ENCODE measurements at places on chromosomes 3 and 15.

DNA sequence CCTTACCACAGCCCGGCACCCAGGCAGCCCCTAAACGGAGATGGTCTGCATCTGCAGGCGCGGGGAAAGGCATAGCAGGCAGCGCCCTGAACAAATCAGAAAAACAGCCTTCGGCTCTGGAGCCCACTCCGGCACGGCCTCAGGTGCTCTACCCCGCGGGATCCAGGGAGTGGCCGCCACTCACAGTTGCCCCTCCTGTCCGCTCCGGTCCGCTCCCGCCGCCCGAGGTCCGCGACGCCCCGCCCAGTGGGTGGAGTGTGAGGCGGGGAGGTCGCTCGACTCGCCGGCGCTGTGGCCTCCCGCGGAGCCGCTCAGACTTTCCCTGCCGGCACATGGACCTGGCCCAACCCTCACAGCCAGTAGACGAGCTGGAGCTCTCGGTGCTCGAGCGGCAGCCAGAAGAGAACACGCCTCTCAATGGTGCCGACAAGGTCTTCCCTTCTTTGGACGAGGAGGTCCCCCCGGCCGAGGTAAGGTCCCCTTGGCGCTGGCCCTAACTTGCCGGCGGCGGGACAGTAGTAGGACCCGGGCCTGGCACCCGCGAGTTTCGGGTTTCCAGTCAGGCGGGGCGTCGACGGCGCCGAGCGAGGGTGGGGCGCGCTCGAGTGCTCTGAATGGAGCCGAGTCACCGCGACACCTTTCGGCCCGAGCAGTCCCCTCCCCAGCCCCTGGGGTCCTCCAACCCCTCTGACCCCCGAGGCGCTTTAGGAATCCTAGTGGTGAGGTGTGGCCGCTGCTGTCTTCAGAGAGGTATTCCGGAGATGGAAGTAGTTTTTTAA is at the start of gene C3orf52:
C3orf52 (plus strand) TSS at position 314 of the 779 bp plus-strand sequence; CDS start at position 333, 19 bp downstream.
- DNase-seq = peak; percentile 50

GRCh38 chr3:46612324-46612723 is at the start of gene FAM240A:
Gene FAM240A, plus strand, starts transcription at chr3:46612525. Its CDS starts 159 bp downstream, at chr3:46612684.
- peak; percentile 25 for DNase-seq

DNA sequence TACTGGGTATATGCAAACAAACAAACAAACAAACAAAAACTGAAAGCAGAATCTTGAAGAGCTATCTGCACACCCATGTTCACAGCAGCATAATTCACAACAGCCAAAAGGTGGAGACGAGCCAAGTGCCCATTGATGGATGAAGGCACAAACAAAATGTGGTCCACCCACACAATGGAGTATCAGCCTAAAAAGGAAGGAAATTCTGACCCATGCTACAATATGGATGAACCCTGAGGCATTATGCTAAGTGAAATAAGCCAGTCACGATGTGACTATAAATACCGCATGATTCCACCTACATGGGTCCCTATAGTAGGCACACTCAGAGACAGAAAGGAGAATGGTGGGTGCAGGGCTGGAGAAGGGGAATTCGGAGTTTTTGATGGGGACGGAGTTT is 24.1 kb downstream of the XPC start:
- DNase-seq = no peak

DNA sequence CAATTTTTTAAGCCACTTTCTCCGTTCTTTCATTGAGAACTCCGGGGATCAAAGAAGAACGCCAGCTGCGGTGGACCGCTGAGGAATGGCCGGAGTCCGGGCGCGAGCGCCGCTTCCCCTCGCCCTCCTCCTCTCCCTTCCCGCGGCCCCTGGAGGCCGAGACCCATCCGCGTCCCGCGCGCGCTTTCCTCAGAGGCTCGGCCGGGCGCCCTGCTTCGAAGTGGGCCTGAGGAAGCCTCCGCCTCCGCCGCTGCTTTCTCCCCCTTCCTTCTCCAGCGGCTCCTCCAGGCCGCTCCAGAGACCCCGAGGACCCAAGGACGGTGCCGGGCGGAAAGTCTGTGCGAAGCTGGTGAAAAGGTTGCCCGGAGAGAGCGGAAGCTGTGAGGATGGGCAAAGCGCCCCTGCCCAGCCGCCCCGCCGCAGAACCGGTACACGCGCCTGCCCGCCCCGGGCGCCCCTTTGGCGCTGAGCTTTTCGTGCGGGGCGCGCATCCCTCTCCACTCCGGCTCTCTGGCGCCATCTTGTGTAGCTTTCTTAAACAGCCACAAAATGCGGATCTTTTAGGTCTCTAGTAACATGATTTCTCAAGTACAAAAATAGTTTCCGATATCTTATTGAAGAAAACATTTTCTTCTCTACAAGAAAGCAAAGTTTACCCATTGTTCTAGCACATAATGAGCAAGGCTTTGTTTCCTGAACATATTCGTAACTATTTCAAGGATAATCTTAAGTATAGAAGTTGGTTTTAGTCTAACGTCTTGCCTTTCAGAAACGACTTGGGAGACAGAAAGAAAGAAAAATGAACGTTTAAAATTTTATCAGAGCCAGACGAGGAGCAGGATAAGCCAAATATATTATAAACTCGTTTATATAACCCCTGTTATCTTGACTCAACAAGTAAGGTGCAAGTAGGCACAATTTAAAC is 59.2 kb upstream of the FAM174B start:
- DNase-seq = peak; percentile 31

- DNase-seq = no peak
These were observed 7.5 kb downstream of the PIK3CB start for GRCh38 chr3:138827222-138827621.

- DNase-seq = peak; percentile 59
These were observed 50.6 kb upstream of the PLXNA1 start for GRCh38 chr3:126932188-126932931.

DNA sequence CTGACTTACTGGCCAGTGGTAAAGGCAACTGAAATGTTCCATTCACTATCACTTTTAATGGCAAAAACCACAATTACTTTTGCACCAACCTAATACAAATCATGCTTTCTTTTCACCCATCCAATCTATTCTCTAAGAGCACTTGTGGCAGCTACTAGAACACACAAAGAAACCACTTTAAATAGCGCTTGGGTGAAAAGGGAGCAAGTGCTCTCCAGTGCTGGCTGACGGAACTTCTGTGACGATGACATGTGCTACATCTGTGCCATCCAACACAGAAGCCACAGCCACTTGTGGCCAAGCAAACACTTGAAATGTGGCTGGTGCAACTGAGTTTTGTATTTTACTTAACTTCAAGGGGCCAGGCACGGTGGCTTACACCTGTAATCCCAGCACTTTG is 18.9 kb downstream of the SH3BP5 start:
- DNase-seq = no peak

GRCh38 chr3:5188419-5189221 is 1.1 kb downstream of the EDEM1 start:
- DNase-seq = no peak

DNA sequence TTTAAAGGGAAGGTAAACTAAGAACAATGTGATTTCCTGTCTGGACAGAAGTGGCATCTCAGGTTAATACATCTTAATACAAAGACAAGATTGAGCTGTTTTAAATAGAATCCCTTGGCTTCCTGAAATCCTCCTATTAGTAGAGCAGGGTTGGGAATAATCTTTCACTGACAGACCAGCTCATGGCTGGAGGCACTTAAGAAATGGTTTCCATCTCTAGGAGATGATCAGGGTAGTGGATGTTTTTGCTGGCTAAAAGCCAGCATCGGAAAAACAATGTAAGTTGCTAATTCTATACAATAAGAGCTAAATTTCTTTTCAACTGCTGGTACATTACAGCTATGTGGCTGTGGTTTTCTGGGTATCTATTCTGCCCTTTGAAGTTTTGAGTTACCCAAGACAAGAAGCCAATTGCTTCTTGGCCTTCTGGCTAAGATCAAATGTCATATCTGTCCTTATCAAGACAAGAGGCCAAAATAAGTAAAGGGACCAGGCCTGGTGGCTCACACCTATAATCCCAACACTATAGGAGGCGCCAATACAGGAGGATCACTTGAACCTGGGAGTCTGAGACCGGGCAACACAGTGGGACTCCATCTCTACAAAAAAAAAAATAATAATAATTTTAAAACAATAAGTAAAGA is 49.6 kb downstream of the SHQ1 start:
- no peak for DNase-seq

DNA sequence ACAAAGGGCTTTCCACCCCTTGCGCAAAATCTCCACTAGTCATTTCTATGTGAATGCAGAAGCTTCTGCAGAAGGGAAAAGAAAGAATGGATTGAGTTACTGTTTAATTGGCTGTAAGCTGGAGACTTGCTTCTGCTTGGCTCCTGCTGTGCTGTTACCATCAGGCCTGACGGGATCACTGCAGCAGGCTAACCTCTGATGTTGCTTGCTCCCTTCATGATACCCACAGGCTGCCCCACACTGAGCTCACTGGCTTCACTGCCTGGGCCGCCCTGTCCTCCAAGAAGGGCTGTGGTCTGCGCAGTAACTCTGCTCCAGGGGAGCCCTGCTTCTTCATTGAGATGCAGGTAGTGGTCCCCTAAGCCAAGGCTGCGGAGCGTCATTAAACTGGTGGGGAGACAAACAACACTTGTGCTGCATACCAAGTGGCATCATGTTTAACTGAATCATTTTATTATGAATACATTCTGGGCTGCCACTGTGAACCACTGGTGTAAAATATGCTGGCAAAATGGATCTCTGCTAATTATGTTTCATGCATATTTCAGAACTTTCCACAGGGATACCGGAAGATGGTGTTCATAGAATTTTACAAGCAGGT is 78.6 kb downstream of the WDR49 start:
- no peak for DNase-seq

DNA sequence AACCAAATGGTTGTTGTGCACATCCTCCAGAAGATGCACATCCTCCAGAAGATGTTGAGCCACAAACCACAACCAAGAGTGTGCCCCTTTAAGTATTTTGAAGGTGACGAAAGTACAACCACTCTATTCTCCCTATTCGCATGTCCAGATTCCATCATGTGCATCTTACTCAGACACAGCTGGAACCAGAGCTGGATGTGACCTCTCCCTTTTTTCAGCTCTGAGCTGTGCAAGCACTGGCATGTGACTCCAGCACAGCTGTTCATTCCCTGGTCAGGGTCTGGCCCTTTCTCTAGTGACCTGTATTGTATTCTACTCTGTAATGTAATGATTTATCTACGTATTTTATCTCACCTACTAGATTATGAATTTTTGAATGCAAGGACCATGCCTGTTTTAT is 29.3 kb upstream of the DLG1 start:
- DNase-seq = peak; percentile 43

GRCh38 chr3:119205209-119205608 is 31.8 kb downstream of the UPK1B start:
- no peak for DNase-seq

GRCh38 chr3:150739200-150739863 is 23.6 kb downstream of the SIAH2 start:
- DNase-seq = no peak

DNA sequence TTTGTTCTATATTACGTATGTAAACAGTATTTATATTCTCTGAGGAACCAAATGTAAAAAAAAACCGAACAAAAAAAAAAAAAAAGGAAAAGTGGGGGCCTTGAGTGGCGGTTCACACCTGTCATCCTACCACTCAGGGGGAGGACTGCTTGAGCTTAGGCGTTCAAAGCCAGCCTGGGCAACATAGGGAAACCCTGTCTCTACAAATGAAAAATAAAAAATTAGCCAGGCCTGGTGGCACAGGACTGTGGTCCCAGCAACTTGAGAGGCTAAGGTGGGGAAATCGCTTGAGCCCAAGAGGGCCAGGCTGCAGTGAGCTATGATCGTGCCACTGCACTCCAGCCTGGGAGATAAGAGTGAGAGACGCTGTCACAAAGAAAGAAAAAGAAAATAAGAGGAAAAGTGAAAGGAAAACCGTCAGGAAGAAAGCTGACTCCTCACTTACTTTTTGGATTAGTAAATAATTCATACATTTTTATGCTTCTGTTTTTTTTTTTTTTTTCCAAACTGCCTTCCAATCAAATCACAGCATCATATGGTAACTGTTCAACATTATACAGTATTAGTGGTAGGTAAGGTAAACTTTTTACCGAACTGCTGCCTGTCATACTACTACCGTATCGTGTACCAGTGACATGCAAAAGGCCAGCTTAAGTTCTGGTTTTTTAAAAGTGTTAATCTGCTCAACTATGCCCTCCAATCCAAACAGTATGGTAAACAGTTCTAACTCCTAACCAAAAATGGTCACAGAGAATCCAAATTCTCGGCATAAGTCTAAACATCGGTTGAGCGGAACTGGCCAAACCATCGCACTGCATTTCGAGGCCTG is 1.2 kb downstream of the PHC3 start:
- no peak for DNase-seq

DNA sequence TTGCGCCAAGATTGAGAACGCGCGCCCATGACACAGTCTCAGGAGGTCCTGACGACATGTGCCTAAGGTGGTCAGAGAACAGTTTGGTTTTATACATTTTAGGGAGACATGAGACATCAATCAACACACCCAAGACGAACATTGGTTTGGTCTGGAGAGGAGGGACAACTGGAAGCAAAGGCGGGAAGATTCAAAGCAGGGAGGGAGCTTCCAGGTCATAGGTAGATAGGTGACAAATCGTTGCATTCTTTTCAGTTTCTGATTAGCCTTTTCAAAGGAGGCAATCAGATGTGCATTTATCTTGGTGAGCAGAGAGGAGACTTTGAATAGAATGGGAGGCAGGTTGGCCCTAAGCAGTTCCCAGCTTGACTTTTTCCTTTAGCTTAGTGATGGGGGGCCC is 828.4 kb upstream of the DPPA4 start:
- DNase-seq = no peak

DNA sequence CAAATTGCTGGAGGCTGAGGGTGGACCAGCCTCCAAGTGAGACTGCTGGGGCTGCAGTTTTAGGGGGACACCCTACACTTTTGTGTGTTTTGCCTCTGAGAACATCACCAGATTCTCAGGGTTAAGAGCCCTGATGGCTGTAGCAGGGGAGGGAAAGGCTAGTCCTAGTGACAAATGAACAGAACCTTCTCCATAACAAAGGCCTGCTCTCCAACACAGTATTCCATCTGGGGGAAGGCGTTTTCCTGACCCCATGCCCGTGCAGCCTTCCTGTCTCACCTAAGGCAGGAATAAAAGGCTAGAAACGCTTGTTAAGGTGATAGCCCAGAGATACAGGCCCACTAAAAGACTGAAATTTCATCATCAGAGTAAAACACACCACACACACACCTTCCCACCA is 50.2 kb upstream of the NSMCE3 start:
- no peak for DNase-seq

- no peak for DNase-seq
These were observed 39.6 kb downstream of the SCAP start for GRCh38 chr3:47436180-47436579.

DNA sequence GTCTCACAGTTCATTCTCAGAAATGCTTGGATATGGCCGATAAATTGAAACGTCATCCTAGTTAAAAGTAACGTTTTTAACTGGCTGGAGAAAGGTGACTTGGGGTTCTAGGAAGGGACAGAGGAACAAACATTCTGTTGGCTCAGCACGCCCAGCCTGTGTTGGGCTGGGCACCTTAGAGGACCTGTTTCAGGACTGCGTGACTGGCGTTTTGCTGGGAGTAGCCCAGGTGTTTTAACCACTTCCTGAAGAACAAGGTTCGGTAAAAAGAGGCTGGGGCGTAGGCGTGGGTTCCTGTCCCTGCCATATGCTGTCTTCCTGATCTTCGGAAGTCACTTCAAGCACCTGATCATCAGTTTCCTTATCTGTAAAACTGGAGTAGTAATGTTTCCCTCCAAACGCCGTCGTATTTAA is 1.1 kb upstream of the TLNRD1 start:
- DNase-seq = no peak

Data from gastrocnemius medialis (tissue), 4 donors.